ENCODE measurements at places on chromosomes 6 and 20.

DNA sequence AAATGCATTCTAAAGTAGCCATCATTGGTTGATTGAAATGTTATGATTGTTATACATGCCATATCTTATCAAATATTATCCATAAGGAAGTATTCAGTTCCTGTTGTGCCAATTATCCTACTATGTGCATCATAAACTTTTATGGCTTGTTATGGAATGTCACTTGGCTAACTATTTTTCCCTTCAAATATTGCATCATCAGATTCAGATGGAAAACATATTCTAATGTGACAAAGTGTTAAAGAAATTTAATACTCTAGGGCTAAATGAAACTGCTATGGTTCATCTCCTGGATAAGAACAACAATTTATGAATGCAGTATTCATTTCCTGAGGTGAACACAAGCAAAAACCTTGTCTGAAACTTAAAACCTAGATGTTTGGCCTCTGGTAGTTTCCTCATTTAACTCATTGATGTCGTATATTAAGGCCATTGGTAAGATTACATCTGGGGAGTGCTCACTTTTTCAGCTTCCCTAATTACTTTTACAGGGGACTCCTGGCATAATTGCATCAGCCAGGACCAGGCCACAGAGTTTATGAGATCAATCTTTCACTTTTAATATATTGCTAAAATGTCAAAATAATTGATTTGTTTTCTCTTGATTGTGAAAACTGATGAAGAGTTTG is 134.9 kb upstream of the CEP162 start:
- DNase-seq: no peak
- no peak overlapping the region for H3K27ac ChIP-seq
- no peaks in the 10 kb centered on the region for H3K27me3 ChIP-seq
- no peak overlapping the region for H3K4me3 ChIP-seq
- H3K36me3 ChIP-seq: no peaks in the 10 kb centered on the region

- H3K4me3 ChIP-seq: no peak overlapping the region
- peaks cover 27% of the 10 kb centered on the region for H3K27me3 ChIP-seq
- H3K36me3 ChIP-seq: no peaks in the 10 kb centered on the region
- DNase-seq: no peak
Measured at GRCh38 chr20:49557449-49557848, 10.5 kb downstream of the PTGIS start.

DNA sequence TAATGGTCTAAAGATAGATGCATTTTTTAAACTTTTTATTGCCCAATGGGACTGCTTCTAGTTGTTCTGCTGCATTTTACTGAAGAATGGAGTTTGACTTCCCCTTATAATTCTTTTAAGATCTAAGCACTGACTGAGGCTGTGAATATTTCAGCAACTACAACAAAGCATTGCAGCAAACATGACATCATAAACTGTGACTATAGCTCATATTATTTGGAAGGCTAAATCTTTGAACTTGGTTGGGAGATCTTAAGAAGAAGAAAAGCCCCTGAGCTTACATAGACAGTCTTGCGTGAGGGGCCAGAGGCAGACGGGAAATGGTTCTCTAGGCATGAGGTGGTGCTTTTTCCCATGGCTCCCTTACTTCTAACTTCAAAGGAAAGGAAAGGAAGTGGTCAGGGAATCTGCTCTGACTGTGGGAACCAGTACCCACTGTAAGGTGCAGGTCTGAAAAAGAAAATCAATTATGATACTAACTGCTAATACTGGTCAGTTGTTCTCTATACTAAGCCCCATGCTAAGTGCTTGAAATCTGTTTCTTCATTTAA is 14.8 kb downstream of the HEY2 start:
- no peak overlapping the region for H3K27ac ChIP-seq
- H3K4me1 ChIP-seq: peaks cover 5% of the 10 kb centered on the region
- H3K4me3 ChIP-seq: no peak overlapping the region
- DNase-seq: no peak
- H3K27me3 ChIP-seq: peaks cover 28% of the 10 kb centered on the region
- peaks cover 3% of the 10 kb centered on the region for H3K36me3 ChIP-seq

GRCh38 chr6:17986656-17987446 is 584 bp downstream of the KIF13A start:
- peaks cover 27% of the 10 kb centered on the region for H3K27me3 ChIP-seq
- H3K4me1 ChIP-seq: peaks cover 1% of the 10 kb centered on the region
- DNase-seq: peak; percentile 8

- peak overlapping the region; percentile 26 for H3K4me3 ChIP-seq
- H3K27me3 ChIP-seq: peaks cover 10% of the 10 kb centered on the region
- no peaks in the 10 kb centered on the region for H3K36me3 ChIP-seq
Measured at GRCh38 chr6:37623666-37624065, 74.0 kb downstream of the MDGA1 start.

DNA sequence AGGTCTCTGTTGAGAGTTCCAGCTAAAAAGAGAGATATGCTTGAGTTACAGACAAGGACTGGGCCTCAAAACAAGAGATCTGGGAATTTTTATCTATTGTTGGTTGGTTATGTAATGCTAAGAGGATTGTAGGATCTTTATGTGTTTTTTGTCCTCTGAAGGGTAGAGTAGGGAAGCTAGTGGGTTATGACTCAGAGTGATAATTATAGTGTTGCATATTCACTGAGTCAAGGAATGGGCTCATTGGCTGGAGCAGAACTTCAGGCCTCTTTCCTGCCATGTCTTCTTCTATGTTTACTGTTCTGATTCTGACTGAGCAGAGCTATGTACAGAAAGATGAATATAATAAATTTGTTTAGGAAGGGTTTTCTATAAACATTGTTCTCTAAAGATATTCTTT is 66.1 kb upstream of the NOX3 start:
- H3K27me3 ChIP-seq: no peaks in the 10 kb centered on the region
- DNase-seq: no peak
- H3K4me3 ChIP-seq: no peak overlapping the region
- no peaks in the 10 kb centered on the region for H3K36me3 ChIP-seq

DNA sequence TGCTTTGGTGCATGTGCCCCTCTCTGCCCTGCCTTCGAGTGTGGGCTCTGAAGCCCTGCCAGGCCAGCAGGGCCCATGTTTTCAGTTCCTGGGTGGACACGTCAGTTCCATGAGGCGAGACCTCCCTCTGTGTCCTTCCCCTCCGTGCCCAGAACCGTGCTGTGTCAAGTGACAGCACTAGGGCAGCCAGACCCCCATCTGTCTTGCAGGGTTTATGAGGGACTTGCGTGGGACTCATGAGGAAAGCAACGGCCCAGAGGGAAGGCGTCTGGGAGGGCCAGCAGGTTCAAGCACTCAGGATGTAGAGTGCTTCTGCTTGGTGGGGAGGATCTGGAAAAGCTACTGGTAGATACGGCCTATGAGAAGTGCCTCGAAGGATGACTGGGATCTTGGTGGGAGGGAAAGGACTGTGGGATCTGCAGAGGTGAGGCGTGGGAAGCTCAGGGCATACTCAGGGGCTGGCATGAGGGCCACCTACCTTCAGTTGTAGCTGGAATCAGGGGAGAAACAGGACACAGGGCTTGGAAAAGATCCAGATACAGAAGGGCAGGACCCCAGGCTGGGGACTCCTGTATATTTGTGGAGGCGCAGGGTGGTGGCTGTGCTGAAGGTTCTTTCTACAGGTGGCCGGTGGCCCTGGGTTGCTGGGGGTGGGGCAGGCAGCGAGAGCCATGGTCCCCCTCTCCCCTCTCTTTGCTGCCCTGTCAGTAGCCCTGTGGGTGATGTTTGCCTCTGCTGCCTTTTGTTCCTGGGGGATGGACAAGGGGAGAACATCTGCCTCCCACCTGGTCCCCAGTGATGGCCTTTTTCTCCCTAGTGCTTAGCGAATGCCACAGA is 5.5 kb downstream of the NPEPL1 start:
- no peaks in the 10 kb centered on the region for H3K27me3 ChIP-seq
- H3K27ac ChIP-seq: no peak overlapping the region
- H3K4me1 ChIP-seq: peaks cover 11% of the 10 kb centered on the region
- DNase-seq: no peak
- no peak overlapping the region for H3K4me3 ChIP-seq

DNA sequence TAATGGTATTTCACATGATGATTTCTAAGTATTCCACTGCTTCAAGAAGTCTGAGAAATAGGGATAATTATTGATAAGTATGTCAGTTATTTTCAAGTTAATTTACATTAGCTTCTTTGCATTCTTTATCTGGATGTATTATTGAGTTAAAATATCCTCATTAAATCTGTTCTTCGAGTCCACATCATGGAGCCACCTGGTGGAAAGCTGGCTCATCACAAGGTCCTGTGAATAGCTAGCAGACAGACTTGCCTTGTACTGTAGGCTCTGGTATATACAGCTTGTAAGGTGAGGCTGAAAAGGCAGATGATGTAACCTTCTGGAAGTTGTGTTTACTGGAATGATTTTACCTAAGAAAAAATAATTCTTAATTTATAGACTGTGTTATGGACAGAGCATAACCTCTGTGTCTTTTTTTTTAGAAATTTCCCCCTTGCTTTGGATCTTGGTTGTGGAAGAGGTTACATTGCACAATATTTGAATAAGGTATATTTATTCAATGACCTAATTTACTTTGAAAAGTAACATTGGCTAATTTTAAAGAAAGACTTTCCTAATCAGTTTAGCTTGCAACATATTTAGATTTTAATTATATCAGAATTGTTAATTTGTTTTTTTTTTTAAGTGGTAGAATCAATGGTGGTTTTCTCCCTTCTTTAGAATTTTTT is 3.5 kb downstream of the NDUFAF5 start:
- no peaks in the 10 kb centered on the region for H3K27me3 ChIP-seq
- peak; percentile 21 for DNase-seq
- no peak overlapping the region for H3K27ac ChIP-seq
- H3K4me3 ChIP-seq: no peak overlapping the region
- H3K4me1 ChIP-seq: peaks cover 44% of the 10 kb centered on the region
- H3K36me3 ChIP-seq: peaks cover 8% of the 10 kb centered on the region

- no peak overlapping the region for H3K4me3 ChIP-seq
- H3K27me3 ChIP-seq: no peaks in the 10 kb centered on the region
- no peaks in the 10 kb centered on the region for H3K36me3 ChIP-seq
- no peaks in the 10 kb centered on the region for H3K4me1 ChIP-seq
- no peak for DNase-seq
Measured at GRCh38 chr6:14567842-14568241, 450.3 kb downstream of the CD83 start.

All from naive thymus-derived CD8-positive, alpha-beta T cell (primary cell).